HuH-7.5 (cell line): ENCODE measurements at places on chromosomes 5 and 9.

DNA sequence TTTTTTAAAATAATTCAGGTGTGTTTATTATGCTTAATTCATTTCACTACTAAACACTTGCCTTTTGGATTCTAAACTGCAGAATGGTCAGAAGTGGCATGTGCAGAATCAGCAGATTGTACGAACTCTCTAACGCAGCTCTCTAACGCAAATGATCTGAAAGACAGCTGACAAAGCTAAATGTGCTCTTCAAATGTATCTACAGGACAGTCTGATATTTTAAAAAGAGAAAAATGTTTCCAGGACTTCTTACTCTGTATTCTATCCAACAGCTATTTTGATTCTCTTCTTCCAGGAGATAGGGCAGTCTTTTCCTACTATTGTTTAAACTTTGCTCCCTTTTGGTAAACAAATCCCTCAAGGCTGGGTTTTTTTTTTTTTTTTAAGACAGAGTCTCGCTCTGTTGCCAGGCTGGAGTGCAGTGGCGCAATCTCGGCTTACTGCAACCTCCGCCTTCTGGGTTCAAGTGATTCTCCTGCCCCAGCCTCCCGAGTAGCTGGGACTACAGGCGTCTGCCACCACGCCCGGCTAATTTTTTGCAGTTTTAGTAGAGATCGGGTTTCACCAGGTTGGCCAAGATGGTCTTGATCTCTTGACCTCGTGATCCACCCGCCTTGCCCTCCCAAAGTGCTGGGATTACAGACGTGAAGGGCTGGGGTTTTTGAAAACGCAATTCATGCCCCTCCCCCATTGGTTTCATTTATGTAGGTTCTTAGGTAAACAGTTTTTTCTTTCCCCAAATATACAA, 1.2 kb downstream of the NMRK1 start:
- no peak for DNase-seq

DNA sequence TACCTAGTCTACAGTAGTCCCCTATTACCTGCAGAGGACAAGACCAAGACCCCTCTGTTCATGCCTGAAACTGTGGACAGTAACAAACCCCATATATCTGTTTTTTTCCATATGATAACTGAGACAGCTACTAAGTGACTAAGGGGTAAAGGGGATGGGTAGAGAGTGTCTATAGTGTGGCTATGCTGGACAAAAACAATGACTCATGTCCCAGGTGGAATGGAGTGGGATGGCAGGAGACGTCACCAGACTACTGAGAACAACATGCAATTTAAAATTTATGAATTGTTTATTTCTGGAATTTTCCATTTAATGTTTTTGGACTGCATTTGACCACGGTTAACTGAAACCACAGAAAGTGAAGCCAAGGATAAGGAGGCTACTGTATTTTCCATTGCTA, 171.8 kb downstream of the AGTPBP1 start:
- no peak for DNase-seq

GRCh38 chr9:133534346-133535291, at the start of gene ADAMTSL2:
Gene ADAMTSL2, plus strand, starts transcription at chr9:133534704. Its CDS starts 2,009 bp downstream, at chr9:133536713.
- no peak for DNase-seq

GRCh38 chr5:109482748-109483147, 73.0 kb upstream of the PJA2 start:
- no peak for DNase-seq

GRCh38 chr9:16039218-16039987, 486.6 kb downstream of the CCDC171 start:
- DNase-seq, result no peak

- no peak for DNase-seq
Observed at GRCh38 chr5:9954869-9955268, 294.8 kb downstream of the ATPSCKMT start.

DNA sequence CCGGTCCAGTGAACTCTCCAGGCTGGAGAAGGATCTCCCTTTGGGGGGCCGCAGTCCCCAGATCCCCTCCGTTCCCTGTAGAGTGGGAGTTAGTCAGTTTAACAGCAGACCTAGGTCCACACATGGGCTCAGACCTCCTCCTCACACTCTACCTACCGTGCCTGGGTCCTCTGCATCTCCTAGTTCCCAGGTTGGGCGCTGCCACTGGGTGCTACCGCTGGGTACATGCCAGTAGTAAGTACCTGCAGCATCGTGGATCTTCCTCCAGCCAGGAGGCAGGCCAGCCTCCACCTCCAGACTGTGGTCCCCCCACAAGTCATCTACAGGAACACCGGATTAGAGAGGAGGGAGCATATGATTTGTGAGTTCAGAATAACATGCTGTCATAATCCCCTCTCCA, 802 bp downstream of the APBB3 start:
- DNase-seq, result no peak

GRCh38 chr5:150118561-150119229, 32.3 kb upstream of the CSF1R start:
- DNase-seq, result no peak

GRCh38 chr5:139193928-139194327, 4.2 kb downstream of the SIL1 start:
- no peak for DNase-seq

DNA sequence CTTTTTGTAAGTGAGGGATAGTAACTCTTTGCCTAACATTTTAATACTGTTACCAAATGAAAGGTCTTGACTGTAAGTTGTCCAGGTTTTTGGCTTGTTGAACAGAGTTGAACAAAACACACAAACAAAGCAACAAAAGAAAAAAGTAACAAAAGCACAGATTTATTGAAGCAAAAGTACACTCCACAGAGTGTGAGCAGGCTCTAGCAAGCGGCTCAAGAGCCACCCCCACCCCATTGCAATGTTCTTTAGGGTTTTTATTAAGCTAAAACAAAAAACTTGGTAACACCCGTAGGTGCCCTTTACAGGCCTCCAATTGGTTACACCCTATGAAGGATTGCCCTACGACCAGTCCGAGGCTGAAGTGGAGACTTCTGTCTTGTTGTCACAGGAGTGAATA, 197.4 kb upstream of the MAP3K1 start:
- no peak for DNase-seq
